ENCODE measurements at places on chromosomes 5 and 9.

- no peak for DNase-seq
These were observed 605.0 kb downstream of the RAB3C start for GRCh38 chr5:59187857-59188256.

- no peak for DNase-seq
These were observed 108.3 kb downstream of the RPS23 start for GRCh38 chr5:82169892-82170291.

DNA sequence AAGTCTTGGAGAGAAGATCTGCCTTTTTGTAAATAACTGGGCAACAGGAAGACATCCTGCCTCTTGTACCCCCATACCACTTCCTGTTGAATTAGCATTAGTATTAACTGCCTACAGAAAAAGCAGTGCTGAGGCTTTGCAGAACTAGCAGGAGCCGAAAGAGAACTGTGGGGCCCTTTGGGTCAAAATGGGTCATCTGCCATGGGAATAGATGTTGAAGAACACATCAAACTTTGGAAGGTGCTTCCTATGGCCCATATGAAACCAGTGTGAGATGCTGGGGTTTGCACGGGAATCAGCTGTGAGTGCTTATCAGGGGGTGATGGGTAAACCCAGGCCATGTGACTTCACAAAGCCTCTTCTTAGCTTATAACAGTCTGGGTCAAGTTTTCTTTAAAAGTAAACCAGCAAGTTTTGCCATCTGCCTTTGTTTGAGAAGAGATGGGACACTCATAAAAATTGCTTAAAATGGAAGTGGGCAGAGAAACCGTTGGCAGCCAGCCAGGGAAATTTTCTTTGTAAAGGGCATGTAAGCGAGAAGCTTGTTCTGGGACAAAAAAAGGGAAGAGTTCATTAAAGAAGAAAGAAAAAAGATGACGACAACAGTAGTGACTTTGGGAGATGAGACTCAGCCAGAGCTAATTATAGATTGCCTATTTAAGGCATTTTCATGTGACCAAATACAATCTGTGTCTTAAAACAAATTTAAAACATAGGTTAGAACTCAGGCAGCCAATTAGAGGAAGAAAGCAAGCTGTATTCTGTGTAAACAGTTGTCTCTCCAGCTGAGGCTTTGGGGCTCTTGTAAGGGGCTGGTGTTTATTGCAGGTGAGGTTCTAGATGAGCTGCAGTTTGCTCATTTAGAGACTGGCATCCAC is 4.4 kb downstream of the SLC25A25 start:
- no peak for DNase-seq

DNA sequence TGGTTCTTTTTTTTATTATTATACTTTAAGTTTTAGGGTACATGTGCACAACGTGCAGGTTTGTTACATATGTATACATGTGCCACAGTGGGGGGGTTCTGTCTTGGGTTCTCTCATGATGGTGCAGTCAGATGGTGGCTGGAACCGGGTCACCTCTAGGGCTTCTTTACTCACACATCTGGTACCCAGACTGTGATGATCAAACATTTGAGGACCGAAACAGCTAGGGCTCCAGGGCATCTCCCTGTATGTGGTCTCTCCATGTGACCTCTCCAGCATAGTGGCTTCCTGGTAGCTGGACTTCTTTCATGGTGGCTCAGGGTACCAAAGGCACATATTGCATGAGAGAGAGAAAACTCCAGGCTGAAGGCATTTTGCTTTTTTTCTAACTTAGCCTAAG is 9.8 kb upstream of the CRHBP start:
- DNase-seq, result no peak

DNA sequence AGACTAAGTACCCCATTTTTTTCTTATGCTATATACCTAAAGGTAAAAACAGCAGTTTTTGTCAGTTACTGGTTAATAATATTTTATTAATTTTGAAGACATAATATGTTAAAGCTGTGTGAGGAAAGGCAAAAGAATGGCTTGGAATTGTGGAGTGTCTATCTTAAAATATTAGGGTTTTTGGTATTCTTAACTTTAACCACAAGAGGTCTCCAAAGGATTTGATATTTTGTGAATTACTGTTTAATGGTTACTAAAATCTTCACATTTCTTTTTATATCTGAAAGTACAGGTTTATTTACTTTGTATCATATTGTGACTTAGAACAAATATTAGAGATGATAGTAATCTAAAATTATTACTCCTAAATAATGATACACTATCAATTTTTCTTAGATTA is 32.0 kb upstream of the DHFR start:
- DNase-seq, result no peak

GRCh38 chr5:56350597-56351170 is 117.6 kb upstream of the ANKRD55 start:
- DNase-seq, result peak; percentile 44

GRCh38 chr9:125521462-125522327 is 185.3 kb downstream of the MAPKAP1 start:
- DNase-seq, result no peak

DNA sequence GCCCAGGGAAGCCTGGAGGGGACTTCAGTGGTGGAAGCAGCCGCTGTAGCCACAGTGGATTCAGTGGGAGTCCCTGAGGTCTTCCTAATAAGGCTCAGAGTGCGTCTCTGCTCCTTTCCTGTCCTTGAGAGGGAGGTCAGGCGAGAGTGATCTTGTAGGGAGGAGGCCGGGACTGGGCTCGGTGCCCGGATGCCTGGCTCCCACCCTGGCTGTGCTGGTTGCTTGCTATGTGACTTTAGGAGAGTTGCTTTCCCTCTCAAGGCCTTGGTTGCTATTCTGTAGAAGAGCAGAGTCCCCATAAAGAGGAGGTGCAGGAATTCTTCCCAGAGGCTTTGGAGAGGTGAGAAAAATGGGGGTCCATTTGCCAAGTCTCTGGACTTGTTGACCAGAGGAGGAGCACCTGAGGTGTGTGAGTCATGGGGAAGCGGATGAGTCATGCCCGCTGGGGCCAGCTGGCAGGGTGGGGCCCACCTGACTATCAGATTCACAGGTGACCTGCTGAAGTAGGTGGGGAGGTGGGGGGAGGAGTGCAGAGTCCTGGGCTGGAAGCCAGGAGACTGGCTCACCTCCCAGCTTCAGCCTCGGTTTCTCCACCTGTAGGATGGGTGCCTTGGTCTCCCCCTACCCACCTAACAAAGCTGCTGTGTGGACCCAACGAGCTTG is 13.8 kb downstream of the GSN start:
- no peak for DNase-seq

DNA sequence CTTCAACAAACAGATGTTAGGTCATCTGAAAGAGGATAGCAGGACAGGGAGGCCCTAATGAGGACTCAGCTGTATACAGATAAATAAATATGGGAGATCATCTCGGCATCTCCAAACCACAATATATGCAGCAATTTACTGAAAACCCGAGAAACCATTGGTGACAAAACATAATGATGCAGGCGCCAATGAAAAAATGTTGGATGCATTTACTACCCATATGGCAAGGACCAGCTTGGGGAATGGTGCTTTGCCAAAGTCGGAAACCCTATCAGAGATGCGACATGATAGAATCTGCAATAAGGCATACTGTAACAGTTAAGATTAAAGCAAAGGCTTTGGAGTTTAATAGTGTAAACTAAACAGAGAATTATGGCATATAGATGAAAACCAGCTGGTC is 92.0 kb downstream of the SNCAIP start:
- no peak for DNase-seq

GRCh38 chr5:179414459-179415261 is 69.4 kb upstream of the ADAMTS2 start:
- DNase-seq, result no peak

DNA sequence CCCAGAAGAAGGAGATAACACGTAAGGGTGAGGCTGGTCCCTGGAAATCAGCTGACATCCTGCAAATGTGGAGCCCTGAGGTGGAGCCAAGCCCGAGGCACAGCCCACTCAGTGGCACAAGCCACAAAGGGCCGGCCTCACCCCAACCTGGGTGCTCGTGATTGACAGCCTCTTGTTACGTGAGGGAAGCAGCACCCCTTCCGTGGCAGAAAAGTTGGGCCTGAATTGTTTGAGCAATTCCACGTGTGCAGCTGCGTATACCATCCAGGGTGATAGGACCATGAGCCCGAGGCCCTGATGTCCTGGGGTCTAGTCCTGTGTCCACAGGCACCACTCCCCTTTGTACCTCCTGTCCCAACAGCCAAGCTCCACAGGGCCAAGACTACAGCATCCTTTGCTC is 4.8 kb downstream of the ORM2 start:
- DNase-seq, result no peak

DNA sequence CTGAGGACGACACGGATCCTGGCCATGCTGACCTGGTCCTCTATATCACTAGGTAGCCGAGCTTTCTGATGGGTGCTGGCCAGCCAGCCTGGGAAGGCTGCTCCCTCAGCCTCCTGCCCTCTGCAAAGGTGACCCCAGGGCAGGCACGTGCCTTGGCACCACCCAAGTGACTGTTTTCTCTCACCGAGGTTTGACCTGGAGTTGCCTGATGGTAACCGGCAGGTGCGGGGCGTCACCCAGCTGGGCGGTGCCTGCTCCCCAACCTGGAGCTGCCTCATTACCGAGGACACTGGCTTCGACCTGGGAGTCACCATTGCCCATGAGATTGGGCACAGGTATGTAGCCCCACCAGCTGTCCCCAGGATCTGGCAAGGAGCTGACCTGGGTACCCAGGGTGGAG is 3.8 kb downstream of the ADAMTS13 start:
- DNase-seq, result no peak

- no peak for DNase-seq
These were observed 134.3 kb downstream of the MACROH2A1 start for GRCh38 chr5:135264451-135265440.

DNA sequence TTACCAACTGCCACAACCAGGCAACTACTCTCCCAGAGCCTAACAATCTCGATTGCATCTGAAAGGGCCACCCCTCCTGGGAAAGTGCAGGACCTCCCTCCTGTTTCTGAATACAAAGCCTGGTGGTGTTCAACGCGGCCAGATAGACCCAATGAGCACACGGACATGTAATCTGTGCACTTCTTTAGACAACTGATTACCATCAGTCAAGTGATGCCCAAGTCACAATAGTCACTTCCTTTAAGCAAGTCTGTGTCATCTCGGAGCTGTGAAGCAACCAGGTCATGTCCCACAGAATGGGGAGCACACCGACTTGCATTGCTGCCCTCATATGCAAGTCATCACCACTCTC is 739 bp downstream of the C9orf72 start:
- DNase-seq, result no peak

GRCh38 chr9:2962471-2963172 is 118.7 kb upstream of the PUM3 start:
- no peak for DNase-seq

GRCh38 chr5:110873773-110874437 is 135.1 kb downstream of the SLC25A46 start:
- DNase-seq, result no peak

GRCh38 chr5:5221724-5222123 is 81.6 kb downstream of the ADAMTS16 start:
- DNase-seq, result no peak

- no peak for DNase-seq
These were observed 75.2 kb downstream of the F2RL2 start for GRCh38 chr5:76547891-76548524.

GRCh38 chr9:88646539-88647300 is 111.7 kb downstream of the NXNL2 start:
- no peak for DNase-seq

GRCh38 chr5:169838688-169839087 is 141.6 kb downstream of the INSYN2B start:
- DNase-seq, result no peak

DNA sequence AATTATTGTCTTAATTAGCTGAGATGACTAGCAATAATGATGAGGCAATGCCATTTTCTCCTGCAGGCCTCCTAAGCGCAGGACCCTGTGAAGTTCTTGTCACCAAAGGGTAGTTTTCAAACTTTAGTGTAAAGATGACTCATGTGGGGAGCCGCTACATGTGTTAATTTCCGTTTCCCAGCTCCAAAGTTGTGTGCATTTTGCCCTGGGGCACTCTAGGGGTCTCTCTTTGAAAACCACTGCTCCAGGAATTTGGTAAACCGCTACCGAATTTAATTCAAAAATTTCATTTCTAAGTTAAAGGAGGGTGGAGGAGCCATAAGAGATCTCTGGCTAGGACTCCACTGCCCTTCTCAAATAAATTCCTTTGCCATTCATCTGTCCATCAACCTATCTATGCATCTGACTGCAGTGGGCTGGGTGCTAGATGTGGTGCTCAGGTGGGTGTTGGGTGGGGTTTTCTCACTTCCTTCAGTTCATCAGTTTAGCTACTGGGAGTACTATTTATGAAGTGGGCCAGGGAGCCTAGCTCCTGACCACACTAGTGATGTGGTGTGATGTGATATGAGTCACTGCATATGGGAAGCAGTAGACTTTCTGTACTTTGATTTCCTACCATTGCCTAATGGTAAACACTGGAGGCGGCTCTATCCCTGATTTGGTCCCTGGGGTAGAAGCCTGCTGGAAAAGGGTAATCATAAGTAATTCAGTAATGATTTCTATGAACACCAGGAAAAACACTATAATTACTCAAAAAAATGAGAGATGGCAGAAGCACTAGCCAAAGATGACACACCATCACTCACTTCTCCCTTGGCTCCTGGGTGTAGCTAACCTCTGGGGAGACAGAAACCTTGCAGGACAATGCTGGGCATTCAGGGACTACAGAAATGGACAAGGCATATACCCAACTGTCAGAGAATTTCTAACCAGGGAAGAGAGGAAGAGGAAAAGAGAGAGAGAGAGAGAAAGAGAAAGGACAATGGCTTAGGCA is 4.0 kb upstream of the ZSWIM6 start:
- DNase-seq, result peak; percentile 41

GRCh38 chr5:105849701-105850100 is 1821.0 kb downstream of the EFNA5 start:
- DNase-seq, result no peak

DNA sequence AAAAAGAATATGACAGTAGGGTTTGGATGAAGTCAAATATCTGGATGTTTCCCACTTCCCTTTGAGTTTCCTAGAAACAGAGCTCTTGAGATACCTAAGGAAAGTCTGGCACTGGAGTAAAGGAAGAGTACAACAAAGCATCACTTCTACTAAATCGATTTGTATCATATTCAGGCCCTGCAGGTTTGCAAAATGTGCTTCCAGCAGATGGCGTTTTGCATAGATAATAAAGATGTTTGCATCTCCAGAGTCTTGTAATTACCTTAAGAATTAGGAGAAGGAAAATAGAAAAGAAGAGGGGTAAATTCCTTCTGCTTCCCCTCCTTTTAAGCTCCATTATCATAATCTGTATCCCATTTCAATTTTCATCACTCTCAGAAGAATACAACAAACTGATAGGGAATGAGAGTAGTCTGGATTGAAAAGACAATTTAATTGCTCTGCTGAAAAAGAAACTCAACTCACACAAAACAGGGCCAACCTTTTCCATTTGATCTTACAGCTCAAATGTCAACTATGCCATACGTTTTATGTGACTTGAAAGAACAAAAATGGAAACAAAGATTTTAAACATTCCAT is 380.4 kb downstream of the PTPRD start:
- DNase-seq, result no peak

- DNase-seq, result no peak
These were observed 5.2 kb upstream of the RPL26L1 start for GRCh38 chr5:172953776-172954675.

Measured in GOT3 (cell line).